ENCODE measurements at places on chromosomes 13 and 19.

GRCh38 chr13:109724603-109725002 lies 61.8 kb downstream of the IRS2 start:
- DNase-seq = no peak

DNA sequence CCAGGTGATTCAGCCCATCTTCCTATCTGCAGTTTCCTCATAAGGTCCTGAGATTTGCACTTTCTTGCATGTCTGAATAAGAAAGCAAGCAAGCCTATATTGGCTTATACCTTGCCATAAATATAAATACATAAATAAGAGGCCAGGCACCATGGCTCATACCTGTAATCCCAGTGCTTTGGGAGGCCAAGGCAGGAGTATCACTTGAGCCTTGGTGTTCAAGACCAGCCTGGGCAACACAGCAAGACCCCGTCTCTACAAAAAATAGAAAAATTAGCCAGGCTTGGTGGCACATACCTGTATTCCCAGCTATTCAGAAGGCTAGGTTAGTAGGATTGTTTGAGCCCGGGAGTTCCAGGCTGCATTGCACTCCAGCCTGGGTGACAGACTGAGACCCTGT lies 5.5 kb upstream of the GPATCH1 start:
- no peak for DNase-seq

DNA sequence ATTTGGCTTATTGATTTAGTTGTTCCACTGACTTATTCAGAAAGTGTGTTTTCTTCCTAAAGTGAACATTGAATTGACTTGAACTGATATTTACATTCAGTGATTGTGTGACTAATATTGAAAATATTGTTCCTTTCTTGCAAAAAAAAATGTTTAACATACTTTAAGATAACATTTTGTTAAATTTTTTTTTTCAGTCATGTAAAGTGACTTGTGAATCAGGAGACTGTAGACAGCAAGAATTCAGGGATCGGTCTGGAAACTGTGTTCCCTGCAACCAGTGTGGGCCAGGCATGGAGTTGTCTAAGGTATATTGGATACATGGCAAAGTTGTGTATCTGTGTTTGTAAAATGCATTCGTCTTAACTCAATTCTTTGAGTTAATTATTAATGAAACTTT lies 22.9 kb downstream of the TNFRSF19 start:
- DNase-seq = no peak

GRCh38 chr19:19050731-19051130 lies 13.1 kb upstream of the SLC25A42 start:
- DNase-seq = no peak

- no peak for DNase-seq
Measured at GRCh38 chr19:51664997-51665396, 18.4 kb upstream of the SIGLEC14 start.

DNA sequence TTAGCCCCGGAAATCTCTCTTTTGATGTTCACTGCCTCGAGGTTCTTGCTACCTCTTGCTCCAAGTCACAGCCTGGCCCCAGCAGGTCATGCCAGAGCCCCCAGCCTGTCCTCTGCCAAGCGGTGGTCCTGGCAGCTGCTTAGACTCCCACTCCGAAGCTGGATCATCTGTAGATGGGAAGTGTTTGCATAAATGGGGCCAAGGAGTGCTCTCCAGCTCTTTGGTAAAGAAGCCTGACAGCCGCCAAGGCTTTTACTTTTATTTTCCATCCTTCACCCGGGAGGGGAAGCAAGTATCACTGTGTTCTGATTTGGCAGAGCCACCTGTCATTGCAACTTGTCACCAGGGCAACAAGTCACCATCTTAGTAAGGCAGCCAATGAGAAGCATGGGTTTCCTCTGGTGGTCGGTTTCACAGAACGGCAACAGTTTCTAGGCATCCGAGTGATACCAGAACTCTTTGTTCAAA lies 10.6 kb upstream of the RETN start:
- DNase-seq = no peak

Data from SK-MEL-5 (cell line).